ENCODE measurements at places on chromosomes 12 and 14.

DNA sequence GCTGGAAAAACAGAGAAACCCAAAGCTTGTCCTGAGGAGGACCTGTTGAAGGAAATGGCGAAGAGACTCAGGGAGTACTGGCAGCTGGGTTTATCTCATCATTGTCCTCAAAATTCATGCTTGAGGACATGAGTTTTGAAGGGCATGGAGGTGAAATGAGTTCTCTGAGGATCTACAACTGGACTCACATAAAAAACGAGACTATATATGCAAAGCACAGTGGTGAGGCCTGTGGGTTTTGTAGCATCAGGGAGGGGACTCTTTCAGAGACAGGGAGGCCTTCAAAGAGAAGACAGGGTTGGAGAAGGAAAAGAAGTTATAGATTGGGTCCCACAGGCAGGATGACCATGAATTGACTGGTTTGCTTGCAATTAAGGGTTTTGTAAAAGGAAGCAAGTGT, 71.3 kb upstream of the SCN8A start:
- DNase-seq, result no peak

- DNase-seq, result no peak
These were observed 76.9 kb downstream of the SMOC1 start for GRCh38 chr14:69955855-69956845.

GRCh38 chr12:92733181-92733580, 30.4 kb downstream of the PLEKHG7 start:
- DNase-seq, result no peak

GRCh38 chr12:46177837-46178608, 90.8 kb downstream of the SLC38A1 start:
- no peak for DNase-seq

GRCh38 chr12:67740711-67741110, 92.2 kb downstream of the DYRK2 start:
- no peak for DNase-seq

GRCh38 chr12:614411-614970, 48.8 kb downstream of the NINJ2 start:
- peak; percentile 55 for DNase-seq

DNA sequence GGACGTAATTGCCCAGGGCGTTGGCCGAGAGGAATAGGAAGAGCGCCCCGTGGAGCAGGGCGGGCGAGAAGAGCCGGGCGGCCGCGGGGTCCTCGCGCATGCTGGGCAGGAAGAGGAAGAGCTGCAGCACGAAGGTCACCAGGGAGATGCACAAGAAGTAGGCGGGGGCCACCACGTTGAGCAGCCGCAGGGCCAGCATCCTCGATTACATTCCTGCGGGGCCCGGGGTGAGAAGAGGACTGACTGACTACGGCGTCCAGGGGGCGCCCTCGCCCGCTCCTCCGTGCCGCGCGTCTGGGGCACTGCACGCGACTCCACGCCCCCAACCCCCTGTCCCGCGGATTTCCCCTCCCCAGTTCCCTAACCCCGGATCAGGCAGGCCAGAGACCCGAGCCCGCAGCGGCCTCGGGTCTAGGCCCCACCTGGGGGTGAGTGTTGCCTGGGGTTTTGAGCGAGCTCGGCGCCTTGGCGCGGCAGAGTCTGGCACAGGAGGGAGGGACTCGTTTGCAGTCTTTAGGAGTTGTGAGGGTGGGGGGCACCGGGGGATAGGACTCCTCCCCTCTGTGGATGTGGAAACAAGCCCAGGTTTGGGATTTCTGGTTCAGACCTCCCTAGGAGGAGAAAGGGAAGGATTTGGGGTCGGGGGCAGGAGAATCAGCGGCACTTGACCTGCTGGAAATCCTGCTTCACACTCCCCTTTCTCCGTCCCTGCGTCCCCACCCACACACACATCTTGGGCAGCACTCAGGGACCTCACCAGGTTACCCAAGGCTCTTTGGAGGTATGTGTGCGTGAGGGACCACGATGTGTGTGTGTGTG, 1.8 kb downstream of the ZDHHC22 start:
- DNase-seq, result no peak

GRCh38 chr12:121750507-121750955, 38.0 kb downstream of the TMEM120B start:
- no peak for DNase-seq

DNA sequence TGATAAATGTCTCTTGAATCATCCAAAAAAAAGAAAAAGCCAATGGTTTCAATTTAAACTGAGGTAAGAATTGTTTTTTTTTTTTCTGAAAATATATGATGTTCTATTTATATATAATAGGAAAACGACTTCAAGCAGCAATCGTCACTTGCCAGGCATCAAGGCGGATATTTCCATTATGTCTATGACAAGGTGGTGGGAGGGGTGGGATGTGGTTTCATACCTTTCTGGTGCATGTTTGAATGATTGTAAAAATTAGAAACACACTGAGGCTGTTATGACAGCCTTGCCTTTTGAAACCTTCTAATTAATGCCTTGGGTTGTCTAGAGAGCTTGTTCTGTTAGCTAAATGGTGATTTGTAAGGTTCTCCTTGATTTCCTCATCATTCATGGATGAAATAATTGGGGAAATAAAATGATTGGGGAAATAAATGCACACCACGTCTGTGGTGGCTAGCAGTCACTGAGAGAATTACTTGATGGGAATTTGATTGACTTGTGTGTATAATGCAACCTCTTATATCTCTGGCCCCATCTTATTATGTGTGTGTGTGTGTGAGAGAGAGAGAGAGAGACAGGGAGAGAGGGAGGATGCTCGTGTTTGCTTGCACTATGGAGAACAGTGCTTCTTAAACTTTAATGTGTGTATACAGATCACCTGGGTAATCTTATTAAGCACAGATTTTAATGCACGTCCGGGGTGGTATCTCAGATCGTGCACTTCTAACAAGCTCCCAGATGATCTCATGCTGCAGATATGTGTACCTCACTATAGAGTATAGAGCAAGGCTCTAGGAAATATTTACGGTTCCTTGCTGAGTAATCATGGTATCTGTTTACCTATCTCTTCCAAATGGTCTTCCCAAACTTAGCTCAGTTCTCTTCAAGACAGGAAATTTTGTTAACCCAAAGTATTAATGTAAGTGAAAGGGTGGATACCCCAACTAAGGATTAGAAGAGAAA, 502.6 kb downstream of the DIO2 start:
- no peak for DNase-seq

Measured in anterior cingulate cortex (tissue), 58 donors.